ENCODE measurements at places on chromosomes 6 and 20.

- no peak for DNase-seq
These were observed 4.7 kb upstream of the KIF6 start for GRCh38 chr6:39729945-39730344.

- peak; percentile 27 for DNase-seq
These were observed 19.5 kb upstream of the UBE2J1 start for GRCh38 chr6:89371849-89372505.

- DNase-seq = peak; percentile 67
These were observed 24.6 kb downstream of the PMEPA1 start for GRCh38 chr20:57685146-57685758.

DNA sequence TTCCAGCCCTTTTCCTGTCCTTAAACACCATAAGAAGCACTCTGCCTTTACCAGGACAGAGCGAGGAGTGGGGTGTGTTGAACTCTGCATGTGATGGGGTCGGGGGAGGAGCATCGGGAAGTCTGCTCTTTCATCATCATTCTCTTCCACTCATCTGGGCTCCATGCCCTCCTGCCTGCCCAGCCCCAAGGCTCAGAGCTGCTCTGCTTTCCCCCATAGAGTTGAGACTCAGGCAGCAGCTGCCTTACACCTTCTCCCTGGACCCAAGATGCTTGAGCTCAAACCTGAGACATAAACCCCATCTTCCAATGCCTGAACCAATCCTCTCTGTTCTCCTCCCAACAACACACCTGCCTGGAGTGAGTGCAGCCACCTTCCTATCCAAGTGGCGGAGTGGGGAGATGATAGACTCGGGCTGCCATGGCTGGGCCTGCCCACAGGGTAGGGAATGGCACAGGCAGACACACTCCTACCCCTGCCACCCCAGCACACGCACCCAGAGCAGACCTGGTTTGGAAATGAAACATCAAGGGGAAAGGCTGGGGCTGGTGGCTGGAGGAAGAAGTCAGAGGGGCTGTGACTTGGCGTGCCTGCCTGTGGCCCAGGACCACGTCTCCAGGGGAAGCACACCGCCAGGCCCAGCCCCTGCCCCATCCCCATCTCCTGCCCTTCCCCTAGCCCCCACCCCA lies 28.4 kb downstream of the TFEB start:
- no peak for DNase-seq

DNA sequence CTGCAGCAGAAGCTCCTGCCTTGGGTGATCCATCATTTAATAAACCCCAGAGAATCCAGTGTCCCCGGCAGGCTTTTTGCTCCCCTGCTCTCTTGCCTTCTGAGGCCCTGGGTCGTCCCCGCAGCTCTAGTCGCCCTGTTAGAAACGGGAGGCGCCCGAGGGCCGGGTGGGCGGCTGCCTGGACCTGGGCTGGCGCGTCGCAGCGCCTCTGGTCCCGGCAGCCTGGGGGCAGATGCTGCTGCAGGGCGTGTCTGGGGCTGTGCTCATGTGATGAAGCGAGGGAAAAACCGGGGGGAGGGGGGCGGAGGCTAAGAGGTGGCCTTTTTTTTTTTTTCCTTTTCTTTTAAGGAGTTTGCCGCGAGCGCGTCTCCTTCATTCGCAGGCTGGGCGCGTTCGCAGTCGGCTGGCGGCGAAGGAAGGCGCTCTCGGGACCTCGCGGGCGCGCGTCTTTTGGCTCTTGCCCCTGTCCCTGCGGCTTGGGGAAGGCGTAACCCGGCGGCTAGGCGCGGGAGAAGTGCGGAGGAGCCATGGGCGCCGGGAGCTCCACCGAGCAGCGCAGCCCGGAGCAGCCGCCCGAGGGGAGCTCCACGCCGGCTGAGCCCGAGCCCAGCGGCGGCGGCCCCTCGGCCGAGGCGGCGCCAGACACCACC lies 394 bp downstream of the AKAP12 start:
- DNase-seq = peak; percentile 46

DNA sequence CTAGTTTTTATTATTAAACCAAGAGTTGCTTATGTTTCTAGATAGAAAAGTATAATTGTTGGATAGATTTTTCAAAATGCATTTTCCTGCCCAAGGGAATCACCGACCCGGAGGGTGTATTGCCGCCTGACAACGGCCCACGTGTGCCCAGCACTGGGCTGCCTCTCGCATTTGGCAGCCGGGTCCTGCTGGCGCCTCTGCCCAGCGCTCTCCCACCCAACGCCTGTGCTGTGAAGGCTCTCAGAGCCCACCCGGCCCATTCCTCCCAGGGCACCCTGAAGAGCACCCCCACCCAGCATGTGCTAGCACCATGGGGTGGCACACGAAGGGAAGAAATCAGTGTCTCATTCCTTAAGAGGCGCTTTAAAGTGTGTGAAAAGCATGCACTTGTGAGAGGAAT lies 88.3 kb upstream of the AFDN start:
- no peak for DNase-seq

DNA sequence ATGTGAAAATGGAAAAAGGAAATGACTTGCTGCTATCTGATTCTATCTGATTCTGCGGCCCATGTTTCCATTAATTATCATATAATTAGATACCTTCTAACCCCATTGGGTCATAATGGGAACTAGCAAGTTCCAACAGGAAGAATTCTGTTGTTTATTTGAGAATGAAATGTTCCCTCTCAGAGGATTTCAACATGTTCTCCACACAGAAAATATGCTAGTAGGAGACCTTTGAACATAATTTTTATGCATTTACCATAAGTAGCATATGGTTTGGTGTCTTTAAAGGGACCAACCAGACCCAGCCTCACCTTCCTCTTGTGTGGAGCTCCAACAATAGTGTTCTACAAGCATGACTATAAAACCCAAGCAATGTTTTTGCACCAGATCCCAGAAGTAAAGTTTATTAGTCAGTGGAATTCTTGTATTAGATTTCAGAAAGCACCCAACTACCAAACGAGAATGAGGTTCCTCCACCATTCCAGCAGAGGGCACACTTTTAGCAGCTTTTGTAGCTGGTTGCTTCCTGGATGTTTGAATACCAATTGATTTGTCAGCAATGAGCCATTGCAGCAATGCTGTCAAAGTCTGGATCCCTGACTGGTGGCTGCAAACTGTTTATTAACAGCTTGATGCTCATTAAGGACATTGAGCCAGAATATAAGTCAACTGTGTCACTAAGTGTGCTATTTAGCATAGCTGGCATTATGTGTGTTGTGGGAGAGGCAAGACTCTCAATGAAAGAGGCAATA lies 143.6 kb upstream of the GJE1 start:
- DNase-seq = peak; percentile 14
